ENCODE measurements at places on chromosomes 11 and 22.
A peak's percentile ranks its signal among the peaks of the same experiment; 100 is the strongest.

- no peak for DNase-seq
Observed at GRCh38 chr22:45262931-45263462, 21.8 kb upstream of the UPK3A start.

DNA sequence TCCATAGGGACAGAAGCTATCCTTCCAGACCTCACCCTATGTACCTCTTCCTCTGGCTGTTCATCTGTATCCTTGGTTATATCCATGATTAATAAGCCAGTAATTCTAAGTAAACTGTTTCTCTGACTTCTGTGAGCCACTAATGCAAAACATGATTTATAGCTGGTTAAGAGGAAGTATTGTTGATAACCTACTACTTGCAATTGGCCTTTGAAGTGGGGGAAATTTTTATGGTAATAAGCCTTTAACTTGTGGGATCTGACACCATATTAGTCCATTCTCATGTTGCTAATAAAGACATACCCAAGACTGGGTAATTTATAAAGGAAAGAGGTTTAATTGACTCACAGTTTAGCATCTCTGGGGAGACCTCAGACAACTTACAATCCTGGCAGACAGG lies 21.9 kb downstream of the CASP12 start:
- no peak for DNase-seq

- DNase-seq: peak; percentile 8
Observed at GRCh38 chr11:59901306-59901705, 22.7 kb downstream of the OOSP3 start.

GRCh38 chr11:49302360-49302759 lies 94.0 kb upstream of the FOLH1 start:
- DNase-seq: no peak

DNA sequence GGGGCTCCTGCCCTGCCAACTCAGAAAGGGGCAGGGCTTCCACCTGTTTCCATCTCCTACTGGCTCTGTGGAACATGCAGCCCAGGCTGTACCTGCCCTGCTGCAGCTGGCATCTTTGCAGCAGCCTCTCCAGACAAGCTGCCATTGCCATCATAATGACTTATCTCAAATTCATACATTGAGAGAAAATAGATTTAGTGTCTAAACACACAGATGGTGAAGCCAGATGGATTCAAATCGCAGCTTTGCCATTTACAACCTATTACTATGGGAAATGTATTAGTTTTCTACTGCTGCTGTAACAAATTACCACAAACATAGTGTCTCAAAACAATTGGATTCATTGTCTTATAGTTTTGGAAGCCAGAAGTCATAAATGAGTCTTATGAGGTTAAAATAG lies 260.0 kb downstream of the KCNA4 start:
- DNase-seq: no peak

DNA sequence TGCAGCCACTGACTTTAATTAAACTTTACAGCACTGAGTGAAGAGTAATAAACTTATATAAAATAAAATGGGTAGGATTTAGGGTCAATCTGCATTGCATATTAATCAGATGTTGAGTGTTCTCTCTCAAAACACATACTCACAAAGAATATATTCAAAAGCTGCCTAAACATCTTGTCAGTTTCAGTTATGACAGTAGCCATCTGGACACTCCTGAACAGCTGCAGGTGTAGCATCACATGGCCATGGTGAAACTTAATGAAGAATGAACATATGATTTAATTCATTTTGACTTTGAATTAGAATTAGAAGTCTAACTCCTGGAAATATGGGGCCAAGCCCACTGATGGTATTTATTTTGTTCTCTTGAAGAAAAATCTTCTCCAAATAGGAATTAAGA lies 684.3 kb upstream of the RAG2 start:
- no peak for DNase-seq

DNA sequence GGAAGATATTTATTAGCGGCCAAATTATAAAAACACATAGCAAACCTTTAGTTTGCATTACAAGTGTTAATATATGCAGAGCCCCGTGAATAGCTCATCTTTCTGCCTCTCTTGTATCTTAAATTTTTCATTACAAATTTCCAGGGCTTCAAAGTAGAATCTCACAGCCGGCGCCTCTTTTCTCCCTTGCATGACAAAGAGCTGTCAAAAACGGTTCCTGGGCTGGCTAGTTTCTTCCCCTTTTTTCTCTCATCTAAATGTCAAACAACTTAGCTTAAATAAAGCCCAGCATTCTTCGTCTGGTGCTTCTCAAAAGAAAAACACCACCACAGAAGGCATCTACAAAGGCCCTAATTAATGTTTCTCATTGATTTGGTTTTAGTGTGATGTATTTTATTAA lies 253.0 kb downstream of the INSC start:
- DNase-seq: no peak

- peak; percentile 32 for DNase-seq
Observed at GRCh38 chr11:122920579-122920978, 38.0 kb downstream of the JHY start.

GRCh38 chr11:44348114-44348513 lies 38.2 kb upstream of the ALX4 start:
- no peak for DNase-seq

- DNase-seq: no peak
Observed at GRCh38 chr22:17888855-17889254, 114.6 kb upstream of the BID start.

DNA sequence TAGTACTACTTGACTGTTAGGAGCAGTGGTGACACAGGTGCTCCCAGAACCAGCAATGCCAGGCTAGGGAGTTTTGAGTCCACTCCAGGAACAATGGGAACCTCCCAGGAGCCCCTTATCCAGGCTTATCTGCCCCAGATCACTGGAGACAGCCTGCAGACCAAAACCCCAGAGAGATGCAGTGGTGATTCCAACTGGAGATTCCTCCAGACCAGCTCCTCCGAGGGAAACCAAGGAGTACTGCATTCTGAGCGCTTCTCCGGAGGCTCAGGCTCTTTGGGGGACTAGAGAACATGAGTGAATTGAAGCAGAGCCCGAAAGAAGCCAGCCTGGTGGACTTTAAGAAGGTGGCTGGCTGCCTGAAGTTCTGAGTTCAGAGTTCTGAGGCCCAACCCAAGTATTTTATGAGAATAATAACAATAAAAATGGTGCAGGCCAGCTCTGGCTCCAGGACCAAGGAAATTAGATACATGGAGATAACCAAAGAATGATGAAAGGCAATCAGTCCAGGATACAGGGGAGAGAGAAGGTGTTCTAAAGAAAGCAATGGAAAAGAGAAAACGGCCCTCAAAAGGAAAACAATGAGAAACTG lies 1.3 kb upstream of the TMEM25 start:
- DNase-seq: no peak

GRCh38 chr22:28792491-28793383 lies 7.6 kb downstream of the XBP1 start:
- no peak for DNase-seq

GRCh38 chr22:20422271-20423007 lies 15.2 kb downstream of the SCARF2 start:
- DNase-seq: peak; percentile 56
